Epithelial cell of proximal tubule (primary cell): ENCODE measurements at places on chromosomes 16 and 17. TPM values are rescaled to one million over a fixed set of nuclear protein-coding genes. Genes with fewer than 3 reads are reported as not detected.

Gene TMED6
- total RNA-seq: not detected in 2 replicates

Gene BAIAP2
- total RNA-seq: 44.0 and 77.3 TPM in 2 replicates

Gene TMEM235
- not detected in 2 replicates for total RNA-seq

DNA sequence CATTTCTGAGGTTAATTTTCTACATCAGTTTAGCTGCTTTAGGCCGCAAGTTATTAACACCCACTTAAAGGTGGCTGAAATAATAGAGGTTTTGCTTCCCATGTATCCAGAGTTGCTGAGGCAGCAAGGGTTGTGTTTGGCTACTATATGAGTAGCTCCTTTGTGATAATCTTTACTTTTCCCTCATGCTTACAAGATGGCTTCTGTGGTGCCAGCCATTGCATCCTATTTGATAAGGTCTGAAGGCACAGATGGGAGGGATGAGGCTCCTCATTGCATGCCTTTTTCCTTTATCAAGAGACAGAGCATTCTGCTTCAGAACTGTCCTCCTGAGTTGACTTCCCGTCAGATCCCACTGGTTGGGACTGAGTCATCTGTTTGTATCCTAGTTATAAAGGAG, 340.2 kb downstream of the WWOX start:
- DNase-seq: no peak

Gene HS3ST2
- 0.22 TPM in 1 of 2 replicates, not detected in the other for total RNA-seq

DNA sequence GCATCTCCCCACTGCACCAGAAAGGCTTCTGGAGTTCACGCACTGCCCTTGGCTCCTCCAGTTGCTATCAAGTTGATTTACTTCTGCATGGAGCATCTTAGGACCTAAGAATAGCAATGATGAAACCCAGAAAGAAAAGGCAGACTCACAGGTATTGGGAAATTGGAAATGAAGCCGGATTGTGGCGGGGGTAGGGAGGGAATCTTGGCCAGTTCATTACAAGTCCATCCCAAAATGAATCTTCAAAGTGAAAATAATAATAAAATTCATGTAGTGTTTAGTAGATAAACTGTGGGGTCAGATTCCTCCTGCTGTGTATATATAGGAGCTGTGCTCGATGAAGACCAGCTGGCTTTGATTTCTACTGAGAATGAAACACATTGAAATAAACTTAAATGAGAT, 33.7 kb downstream of the TEKT3 start:
- DNase-seq: no peak

DNA sequence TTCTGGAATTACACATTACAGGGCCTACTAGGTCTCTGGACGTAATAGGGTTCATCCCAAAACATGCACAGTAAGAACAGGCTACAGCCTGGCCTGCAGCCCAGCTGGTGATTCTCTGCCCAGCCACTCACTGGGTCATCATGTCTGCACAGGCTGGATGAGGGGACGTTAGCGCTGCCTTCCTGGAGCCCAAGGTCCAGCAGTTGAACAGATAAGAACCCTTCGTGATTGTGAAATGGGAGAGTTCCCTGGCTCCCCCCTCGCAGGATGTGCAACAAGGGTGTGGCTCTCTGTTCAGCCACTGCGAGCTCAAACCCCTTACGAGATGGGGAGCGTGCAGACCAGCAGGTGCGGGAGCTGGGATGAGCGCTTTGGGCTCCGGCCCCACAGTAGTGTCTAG, 200.0 kb upstream of the CDH5 start:
- no peak for DNase-seq

GRCh38 chr16:77919761-77920415, 102.5 kb upstream of the CLEC3A start:
- DNase-seq: no peak

DNA sequence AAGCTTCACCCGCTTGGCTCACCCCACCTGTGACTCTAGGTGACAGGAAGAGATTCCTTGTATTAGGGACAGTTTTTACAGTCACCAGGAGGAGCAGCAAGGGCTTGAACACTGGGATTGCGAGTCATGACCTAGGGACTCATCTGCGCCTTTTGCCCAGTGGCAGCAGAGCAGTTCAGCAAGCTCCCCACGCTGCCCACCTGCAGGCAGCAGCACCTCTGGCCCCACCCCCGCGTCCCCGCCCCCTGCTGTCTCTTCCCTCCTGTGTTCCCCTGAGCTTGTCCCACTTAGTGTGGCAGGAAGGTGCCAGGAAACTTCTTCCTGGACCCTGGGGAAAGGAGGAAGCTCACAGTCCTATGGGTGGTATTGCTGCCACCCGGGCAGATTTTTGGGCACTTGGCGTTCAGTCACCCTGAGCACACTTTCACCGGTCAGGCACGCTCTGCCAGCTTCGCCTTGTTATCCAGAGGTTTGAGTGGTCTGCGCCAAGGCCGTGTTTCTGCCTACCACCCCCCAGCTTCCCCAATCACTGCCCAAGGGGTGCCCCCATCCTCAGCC, 8.7 kb downstream of the MMP15 start:
- DNase-seq: no peak

DNA sequence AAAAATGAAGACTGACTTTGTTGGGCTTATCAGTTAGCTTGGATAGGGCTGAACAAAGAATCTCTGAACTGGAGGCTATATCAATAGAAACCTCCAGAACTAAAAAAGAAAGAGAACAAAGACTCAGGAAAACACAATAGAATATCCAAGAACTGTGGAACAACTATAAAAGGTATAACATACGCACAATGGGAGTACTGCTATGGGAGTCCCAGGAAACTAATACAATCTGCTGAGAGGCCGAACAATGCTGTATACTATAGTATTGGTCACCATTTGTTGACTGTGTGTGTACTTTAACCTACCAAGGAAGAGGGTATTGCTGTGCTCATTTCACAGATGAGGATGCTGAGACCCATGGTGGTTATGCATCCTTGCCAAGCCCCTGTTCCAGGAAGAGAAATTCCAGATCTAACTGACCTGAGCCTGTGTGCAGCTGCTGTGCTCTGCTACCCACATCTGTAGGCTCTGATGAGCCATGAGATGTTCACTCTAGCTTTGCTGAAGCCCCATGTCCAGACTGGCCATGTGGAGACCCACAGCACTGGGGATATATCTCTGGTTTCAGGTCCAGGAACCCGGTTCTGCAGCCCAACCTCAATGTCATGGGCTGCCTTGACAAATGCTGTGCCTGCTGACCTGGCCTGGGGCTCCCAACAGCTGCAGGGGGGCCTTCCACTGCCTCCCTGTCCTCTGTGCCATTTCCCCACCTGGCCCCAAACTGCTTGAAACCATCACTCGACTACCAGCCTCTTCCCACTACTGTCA, 254.3 kb upstream of the TNRC6C start:
- DNase-seq: no peak

Gene CTRB2
- total RNA-seq: not detected in 2 replicates

Gene TBC1D3
- total RNA-seq: not detected in 2 replicates

GRCh38 chr16:57194512-57194911, 8.4 kb downstream of the RSPRY1 start:
- peak; percentile 67 for DNase-seq

Gene MT1M
- total RNA-seq: 19.1 and 124 TPM in 2 replicates

Gene AGRP
- total RNA-seq: not detected in 2 replicates

GRCh38 chr16:84050316-84050715, 7.7 kb upstream of the SLC38A8 start:
- DNase-seq: no peak

Gene TBC1D3C
- not detected in 2 replicates for total RNA-seq

DNA sequence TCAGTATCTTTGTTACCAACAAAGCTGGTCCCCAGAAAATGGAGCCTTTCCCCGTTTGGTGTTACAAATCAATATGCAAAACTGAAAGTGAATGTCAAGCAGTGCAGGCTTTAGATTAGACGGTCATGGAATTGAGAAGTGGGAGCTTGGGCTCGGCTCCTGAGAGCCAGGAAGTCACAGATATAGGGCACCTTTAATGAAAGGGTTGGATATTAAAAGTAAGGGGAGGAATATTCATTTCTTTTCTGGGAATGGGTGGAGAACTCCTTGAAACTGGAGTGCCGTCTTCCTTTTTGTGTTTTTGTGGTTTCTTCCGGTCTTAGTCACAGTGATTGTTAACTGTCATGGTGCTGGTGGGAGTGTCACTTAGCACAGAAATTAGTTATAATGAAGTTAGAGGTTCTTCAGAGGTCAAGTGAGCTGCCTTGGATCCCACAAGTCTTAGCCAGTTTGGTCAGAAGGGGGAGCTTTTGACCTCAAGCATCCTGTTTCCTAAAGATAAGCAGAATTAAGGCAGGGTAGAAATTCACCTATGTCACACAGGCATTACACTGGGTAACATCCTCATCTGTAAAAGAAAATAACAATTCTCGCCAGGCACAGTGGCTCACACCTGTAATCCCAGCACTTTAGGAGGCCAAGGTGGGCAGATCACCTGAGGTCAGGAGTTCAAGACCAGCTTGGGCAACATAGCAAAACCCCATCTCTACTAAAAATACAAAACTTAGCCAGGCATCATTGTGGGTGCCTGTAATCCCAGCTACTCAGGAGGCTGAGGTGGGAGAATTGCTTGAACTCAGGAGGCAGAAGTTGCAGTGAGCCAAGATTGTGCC, 9.6 kb upstream of the EIF1 start:
- peak; percentile 83 for DNase-seq

Gene NATD1
- 2.1 and 6.4 TPM in 2 replicates for total RNA-seq
